ENCODE measurements at places on chromosomes 4 and X.

DNA sequence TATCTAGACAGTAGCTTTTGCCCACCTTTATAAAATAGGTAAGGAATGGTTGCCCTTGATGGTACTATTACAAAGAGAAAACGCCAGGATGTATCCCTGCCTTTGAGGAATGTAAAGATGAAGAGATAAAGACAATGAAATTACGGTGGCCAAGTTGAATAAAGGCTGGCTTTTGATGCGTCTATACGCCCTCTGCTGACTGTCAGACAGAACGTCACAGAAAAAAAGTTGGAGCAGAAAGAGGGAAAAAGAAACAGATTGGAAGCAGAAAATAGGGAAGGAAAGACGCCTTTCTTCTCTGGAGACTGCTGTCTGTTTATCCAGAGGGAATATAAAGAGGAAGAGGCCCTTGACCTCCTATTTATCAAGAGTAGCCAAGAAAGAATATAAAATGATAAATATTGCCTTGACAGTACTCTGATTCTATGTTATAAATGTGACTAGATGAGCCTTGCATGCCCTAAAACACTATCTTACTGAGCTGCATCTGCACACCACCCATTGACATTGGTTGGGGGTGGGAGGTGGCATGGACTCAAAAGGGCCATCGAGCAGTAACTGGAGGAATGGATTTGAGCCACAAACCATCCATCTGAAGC is 30.6 kb downstream of the PCDH19 start:
- DNase-seq: peak; percentile 49

- peak; percentile 83 for DNase-seq
Observed at GRCh38 chr4:73729534-73730165, 10.7 kb upstream of the CXCL8 start.

DNA sequence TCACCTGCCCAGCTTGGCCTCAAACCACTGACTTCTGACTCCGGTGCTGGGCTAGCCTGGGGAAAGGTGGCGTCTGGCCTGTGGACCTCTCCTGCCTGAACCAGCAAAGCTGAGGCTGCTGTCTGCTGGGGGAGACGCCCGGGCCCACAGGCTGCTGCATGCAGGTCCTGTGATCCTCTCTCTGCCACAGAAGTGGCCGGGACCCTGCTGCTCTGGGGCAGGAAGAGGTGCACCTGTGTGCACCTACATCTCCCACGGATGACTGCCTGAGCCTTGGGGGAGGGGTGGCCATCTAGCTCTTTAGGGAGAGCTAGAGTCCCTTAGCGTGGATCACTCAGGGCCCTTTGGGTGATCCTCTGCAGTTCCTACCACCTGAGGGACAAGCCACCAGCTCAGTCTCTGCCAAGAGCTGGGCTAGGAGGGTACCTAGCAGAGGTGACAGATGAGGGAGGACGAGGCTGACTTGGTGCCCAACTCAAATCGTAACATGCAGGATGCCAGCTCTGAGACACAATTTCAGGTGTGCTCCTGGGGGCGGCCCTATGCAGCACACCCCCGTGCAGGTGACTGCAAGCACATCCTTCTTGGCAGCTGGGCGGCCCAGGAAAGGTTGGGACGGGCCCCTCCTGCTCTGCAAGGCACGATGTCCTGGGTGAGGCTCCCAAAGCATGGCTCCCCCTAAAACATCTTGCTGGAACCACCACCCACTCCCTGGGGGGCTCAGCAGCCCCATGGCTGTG is 22.5 kb downstream of the LETM1 start:
- DNase-seq: no peak

GRCh38 chr4:184955636-184956035 is 62.7 kb upstream of the HELT start:
- DNase-seq: no peak

DNA sequence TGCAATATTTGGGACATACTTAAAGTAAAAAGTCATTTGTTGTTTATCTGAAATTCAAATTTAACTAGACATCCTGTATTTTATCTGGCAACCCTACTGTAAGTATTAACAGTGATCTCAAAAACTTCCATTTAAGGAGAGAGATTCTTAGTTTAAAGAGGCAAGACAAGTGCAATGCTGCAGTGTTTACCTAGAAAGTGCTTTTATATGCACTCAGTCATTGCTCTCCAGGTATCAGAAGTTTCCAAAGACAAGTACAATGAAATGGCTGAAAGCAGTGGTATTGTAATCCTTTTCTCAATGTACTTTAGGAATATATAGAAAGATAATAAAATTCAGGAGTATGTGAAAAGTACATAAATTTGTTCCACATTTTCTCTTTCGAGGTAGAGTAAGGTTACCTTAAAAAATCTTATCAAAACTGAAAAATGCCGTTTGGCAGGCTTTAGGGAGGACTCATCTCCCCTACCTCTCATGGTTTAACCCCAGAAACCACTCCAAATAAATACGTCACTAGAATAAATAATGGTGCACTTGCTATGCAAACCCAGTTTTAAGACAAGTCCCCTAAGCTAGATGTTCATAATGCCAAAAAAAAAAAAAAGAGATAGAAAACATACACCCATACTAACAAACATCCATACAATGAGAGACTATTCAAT is 45.7 kb downstream of the ELF2 start:
- DNase-seq: no peak

GRCh38 chrX:6307156-6307555 is 78.5 kb upstream of the NLGN4X start:
- DNase-seq: no peak

DNA sequence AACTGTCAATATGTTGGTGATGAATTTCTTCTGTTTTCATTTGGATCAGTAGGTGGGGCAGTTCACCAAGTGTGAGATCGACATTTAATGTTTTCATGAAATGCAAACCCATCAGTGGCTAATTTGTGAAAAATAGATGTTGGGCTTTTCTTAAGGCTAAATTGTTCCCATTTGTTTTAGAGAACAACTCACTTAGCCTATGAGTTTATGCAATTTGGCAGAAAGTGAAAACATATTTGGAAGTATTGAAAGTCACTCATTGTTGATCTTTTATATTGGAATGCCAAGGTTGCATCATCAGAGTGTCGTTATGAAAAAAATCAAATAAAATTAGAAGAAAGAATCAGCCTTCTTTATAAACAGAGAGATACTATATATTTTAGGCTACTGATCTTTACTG is 132.4 kb downstream of the RPA4 start:
- DNase-seq: no peak

GRCh38 chrX:133722756-133723155 is 262.6 kb downstream of the GPC3 start:
- DNase-seq: no peak

GRCh38 chr4:146795711-146796110 is 150.0 kb downstream of the TTC29 start:
- DNase-seq: no peak

GRCh38 chr4:11614426-11614825 is 185.7 kb upstream of the HS3ST1 start:
- peak; percentile 1 for DNase-seq

- DNase-seq: no peak
Observed at GRCh38 chr4:180950377-180950776, 1292.8 kb upstream of the TENM3 start.

GRCh38 chrX:97692575-97692974 is 808.9 kb downstream of the RPA4 start:
- no peak for DNase-seq

DNA sequence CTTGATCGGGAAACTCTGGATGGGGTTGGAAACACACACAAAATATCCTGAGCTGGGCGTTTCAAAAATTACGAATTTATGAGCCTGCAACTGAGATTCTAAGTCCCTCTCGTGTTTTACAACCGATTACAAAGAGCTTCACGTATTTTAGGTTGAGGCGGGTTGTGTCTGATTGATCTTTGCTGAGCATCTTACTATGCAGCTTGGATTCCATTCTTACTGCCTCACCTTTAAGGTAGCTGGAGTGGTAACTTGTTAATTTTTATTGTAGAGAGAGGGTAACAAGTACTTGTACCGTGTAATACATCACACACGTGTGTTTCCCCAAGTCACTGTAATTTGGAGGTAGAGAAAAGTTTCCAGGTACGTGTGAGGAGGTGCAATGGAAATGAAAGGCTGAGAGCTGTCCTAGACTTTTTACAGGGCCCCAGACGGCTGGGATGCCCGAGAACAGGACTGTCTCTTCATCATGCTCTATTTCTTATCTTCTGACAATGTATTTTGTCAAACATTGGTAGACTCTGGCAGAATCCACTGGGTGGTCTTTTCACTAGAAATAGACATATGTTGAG is 97.8 kb upstream of the TENM3 start:
- DNase-seq: no peak

DNA sequence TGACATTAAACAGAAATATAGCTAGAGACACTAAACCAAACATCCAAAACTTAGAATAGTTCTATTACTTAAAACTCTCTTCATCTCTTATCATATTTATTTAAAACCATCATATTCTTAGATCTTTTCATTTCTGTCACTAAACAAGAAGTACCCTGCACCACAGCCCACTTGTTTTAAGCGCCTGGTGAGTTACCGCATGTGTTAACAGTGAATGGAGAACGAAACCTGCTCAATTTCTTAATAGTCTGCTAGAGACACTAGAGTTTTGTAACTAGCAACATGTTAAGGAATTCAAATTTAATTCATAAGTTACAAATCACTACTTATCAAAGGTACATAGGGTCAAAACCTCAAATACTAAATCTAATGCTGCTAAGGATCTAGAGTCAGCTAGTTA is 111.5 kb downstream of the FBXW7 start:
- no peak for DNase-seq

GRCh38 chr4:41471126-41472071 is 66.6 kb upstream of the LIMCH1 start:
- DNase-seq: no peak

GRCh38 chrX:10062980-10063379 is 93.8 kb upstream of the CLCN4 start:
- DNase-seq: no peak

GRCh38 chr4:1538941-1539772 is 132.9 kb upstream of the NKX1-1 start:
- DNase-seq: no peak

- DNase-seq: no peak
Observed at GRCh38 chr4:183626168-183626567, 32.8 kb downstream of the RWDD4 start.

DNA sequence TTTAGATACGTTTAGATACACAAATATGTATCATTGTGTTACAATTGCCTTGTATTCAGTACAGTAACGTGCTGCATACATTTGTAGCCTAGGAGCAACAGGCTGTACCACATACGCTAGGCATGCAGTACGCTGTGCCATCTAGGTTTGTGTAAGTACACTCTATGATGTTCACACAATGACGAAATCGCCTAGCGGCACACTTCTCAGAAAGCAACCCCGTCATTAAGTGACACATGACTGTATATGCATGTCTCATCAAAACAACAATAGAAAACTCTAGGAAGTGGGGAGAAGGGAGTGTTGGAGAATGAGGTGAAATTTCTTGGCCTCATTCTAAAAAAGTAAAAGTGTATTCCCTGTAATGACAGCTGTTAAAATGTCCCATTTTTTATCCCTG is 32.7 kb downstream of the CCDC149 start:
- DNase-seq: no peak

GRCh38 chrX:4936315-4936714 is 1222.9 kb upstream of the PRKX start:
- DNase-seq: no peak

DNA sequence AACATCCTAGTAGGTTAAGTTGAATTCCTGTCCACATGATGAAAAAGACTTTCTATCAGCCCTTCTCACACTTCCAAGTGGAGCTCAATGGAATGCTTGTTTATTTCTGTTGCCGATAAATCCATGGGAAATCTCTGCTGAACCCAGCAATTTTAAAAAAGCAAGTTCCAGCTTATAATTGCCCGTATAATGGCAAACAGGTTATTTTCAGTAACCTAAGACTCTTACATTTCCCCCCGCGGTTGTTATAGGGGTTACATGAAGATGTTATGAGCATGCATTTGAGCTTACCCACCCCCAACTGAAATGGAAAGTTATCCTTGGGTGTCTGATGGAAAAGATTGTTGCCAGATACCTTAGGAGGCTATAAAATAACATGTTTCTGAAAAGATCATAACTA is 136.2 kb downstream of the PALLD start:
- DNase-seq: no peak

- no peak for DNase-seq
Observed at GRCh38 chr4:4986841-4987240, 32.4 kb downstream of the CYTL1 start.

GRCh38 chr4:26337612-26338011 is 16.8 kb downstream of the RBPJ start:
- no peak for DNase-seq

DNA sequence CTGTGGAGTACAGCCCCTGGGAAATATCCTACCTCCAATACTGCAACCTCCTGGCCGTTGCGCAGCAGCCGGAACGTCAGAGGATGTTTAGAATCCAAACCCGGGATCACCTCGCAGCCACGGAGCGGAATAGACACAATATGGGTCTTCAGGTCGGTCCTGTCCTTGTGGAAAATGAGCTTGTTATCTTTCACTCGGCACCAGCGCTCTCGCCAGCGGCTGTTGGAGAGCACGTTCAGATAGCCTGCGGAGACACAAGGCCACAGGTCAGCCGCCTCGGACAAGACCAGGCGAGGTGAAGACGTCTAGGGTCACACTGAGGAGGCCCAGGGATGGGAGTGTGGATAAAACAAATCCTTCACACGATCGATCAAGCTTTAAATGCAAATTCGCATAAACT is 139.3 kb downstream of the AFAP1 start:
- DNase-seq: no peak

- DNase-seq: no peak
Observed at GRCh38 chr4:123747016-123747415, 350.4 kb downstream of the SPRY1 start.

DNA sequence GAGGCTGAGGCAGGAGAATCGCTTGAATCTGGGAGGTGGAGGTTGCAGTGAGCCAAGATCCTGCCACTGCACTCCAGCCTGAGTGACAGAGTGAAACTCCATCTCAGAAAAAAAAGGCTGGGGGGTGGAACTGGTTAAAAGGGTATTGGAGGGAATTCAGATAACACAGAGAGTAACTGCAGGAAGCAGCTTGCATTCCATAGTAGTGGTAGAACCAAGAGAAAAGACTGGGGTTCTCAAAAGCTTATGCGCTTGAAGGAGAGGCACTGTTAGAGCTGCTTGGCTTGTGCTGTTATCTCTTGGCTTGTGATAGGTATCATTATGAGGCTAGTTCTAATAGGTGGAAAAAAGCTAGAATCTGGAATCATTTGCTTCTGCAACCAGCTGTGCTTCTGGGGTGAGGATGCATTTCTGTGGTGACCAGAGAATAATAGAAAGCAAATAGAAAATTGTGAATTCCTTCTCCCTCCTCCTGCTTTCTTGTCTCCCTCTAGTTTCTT is 91.2 kb upstream of the ELOVL6 start:
- no peak for DNase-seq

GRCh38 chr4:84622959-84623358 is 40.0 kb downstream of the CDS1 start:
- DNase-seq: no peak

DNA sequence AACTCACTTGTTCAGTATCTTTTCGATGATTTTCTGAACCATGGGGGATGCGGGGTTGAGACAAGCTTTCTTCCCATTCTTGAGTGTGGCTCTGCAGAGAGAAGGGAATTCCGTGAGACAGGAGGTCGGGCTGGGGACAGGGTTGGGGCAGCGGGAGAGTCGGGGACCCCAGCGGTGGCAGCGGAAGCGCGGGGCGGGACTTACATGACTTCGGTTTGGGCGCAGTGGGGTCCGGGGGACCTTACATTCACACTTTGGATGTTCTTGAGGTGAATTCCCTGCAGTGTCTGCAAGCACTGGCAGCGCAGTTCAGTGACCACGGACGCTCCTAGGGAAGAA is 434 bp downstream of the CXCL3 start:
- DNase-seq: no peak

All from fibroblast of skin of right biceps (primary cell).